Astrocyte of the hippocampus (primary cell): ENCODE measurements at places on chromosomes 3 and 15.
A peak's percentile ranks its signal among the peaks of the same experiment; 100 is the strongest.

DNA sequence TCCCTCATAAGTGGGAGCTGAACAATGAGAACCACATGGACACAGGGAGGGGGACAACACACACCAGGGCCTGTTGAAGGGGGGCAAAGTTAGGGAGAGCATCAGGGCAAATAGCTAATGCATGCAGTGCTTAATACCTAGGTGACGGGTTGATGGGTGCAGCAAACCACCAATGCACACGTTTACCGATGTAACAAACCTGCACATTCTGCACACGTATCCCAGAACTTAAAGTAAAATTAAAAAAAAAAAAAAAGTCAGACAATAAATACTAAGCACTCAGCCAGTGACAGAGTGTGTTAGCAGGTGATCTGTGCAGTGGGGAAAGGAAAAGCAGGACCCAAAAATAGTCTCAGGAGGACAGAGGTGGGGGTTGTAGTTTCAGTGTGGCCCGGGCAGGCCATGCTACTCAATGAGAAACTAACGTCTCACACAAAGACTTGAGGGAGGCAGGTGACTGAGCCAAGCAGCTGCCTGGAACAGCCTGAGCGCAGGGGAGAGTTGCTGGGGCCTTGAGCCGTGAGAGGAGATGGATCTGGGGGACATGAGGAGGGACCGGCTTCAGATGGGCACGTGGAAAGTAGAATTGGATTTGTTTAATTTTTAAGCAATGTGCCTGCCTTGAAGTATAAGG, 18.4 kb downstream of the ANKDD1A start:
- no peak for DNase-seq

DNA sequence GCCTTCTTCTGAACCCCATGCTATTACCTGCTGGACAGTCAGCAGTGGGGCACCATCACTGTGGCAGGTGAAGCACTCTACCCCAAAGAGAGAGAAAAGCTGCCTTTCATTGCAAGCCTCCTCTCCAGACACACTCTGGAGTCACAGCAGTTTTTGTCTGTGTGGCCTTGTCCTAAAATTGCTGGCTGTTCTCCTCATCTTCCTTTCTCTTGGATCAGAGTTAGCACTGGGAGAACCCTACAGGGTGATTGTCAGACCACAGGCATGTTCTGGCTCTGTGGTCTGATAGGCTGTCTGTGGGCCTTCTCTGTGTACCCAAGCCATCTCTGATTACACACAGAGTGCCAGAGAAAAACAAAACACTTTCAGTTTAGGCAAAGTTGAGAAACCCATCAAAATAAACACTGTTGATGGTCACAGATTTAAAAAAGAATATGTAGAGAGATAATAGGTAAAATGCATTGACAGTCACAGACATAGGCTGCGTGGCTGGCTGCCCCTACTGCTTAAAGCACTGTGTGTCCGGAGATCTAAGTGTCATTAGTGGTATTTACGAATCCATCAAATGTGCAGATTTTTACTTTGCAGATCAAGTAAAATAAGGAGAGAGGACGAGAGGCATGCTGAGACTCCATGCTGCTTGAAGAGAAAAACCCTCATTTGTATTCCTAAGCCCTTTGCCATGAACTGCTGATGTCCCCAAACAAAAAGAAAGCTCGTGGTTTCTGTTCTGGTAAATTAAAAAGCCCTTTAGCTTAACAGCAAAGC, 689.9 kb downstream of the TUSC7 start:
- DNase-seq: peak; percentile 74

DNA sequence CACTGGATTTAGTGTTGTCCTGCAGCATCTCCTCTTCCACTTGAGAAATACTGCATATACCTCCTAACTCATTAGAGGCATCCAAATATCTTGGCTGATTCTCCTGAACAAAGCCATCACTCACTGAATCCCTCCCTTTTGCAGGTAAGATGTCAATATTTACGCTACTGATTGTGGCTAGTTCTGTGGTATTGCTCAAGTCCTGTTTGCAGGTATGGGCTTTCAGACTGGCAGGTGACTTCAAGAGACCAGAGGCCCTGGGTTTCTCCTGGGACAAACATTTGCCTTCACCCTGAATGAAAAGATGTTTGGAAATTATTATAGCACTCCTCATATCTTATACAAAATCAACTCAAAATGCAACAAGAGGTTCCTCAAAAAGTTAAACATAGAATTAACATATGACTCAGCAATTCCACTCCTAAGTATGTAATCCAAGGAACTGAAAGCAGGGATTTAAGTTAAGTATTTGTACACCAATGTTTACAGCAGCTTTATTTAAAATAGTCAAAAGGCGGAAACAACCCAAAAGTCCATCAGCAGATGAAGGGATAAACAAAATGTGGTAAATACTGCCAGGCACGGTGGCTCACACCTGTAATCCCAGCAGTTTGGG, 18.6 kb downstream of the NEK4 start:
- DNase-seq: no peak

DNA sequence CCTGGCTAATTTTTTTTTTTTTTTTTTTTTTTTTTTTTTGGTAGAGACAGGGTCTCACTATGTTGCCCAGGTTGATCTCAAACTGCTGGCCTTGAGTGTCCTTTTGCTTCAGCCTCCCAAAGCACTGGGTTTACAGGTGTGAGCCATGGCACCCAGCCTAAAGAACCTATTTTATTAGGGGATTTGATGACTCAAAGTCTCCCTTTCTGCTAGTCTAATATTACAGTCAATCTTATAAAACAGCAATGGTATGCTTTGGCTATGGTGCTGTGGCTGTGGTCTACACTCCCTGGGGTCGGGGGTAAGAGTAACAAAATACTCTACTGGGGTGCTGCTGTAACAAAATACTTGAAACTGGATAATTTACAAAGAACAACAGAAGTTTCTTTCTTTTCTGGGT, 44.8 kb downstream of the ZNF589 start:
- no peak for DNase-seq

DNA sequence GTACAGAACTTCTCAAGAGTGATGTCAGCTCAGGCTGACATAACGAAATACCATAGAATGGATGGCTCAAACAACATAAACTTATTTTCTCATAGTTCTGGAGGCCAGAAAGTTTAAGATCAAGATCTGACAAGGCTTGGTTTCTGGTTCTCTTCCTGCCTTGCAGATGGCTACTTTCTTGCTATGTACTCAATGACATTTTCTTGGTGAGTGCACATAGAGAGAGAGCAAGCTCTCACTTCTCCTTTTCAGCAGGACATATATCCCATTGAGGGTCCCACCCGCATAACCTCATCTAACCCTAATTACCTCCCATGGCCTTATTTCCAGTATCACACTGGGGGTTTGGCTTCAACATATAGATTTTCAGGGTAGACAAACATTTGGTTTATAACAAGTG, 1072.1 kb downstream of the PLOD2 start:
- DNase-seq: no peak

DNA sequence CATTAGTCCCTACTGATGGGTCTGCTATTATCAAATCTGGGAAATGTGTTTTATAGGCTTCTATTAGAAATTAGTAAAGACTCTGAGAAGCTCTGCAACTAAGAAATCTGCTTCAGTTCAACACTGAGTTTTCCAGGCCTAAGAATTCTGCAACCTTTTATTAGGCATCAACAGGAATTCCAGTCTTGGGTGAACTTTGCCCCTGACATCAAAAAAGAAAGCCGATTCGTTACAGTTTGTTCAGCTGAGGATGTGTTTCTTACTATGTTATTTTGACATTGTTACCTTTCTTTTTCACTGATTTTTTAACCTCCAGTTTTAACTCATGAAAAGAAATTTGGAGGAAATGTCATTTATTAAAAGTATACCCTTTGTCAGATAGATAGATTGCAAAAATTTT, 131.5 kb upstream of the KCNH8 start:
- no peak for DNase-seq
